ENCODE measurements at places on chromosomes 2 and 18. TPM values are rescaled to one million over a fixed set of nuclear protein-coding genes. Genes with fewer than 3 reads are reported as not detected.

GRCh38 chr2:236712304-236712703 is 142.7 kb downstream of the ACKR3 start:
- DNase-seq, result no peak

DNA sequence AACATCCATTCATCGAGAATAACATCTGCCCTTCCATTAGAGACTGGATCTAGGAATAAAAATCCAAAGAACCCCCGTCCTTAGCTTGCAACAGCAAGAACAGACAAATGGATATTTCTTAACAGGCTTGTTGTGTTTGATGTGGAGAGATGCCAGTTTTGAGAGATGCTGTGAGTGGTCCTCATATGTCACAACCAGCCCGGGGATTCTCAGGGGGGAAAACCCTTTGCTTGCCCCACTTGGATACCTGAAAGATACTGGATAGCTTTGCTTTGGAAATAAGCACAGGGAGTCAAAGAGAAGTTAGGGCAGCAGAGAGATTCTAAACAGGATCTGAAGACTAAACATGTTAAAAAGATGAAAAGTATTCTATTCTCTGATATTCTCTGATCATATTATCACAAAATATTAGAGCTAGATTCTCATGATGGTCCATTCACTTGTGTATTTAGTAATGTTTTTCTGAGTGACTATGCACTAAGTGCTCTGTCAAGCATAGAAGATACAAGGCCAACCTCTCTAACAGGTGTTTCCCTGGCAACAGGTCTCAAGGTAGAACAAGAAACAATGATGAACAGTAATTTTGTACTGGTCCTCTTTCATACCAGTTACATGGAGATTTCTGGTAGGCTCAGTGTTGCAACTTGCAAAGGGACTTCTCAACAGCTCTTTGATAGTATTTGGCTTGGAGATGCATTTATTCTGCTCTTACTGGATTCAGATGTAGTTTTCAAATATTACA is 348.2 kb downstream of the MYCN start:
- DNase-seq, result no peak

- no peak for DNase-seq
Observed at GRCh38 chr2:15152382-15152781, 408.8 kb downstream of the NBAS start.

- DNase-seq, result no peak
Observed at GRCh38 chr2:168545439-168546082, 89.5 kb downstream of the CERS6 start.

Gene TUBA3E
- total RNA-seq, result 12.8 TPM

Gene HAUS1
- 21.5 TPM for total RNA-seq

Gene NPPC
- not detected for total RNA-seq

Gene IL1R2
- 5.4 TPM for total RNA-seq

Gene FBXO41
- 0.29 TPM for total RNA-seq

All from uterus (tissue), 4 donors.